ENCODE measurements at places on chromosomes 5 and 9. TPM values are rescaled to one million over a fixed set of nuclear protein-coding genes. Genes with fewer than 3 reads are reported as not detected.

Gene WDR55
- total RNA-seq: 15.6 TPM

GRCh38 chr5:55231919-55232270, 1.5 kb downstream of the CCNO start:
- ATAC-seq: no peak

Gene BHMT
- total RNA-seq: not detected

GRCh38 chr9:113927277-113927676, 51.2 kb downstream of the ZNF618 start:
- no peak for ATAC-seq

GRCh38 chr9:23123048-23123632, 676.5 kb downstream of the DMRTA1 start:
- ATAC-seq: no peak

GRCh38 chr5:14036514-14036913, 92.0 kb upstream of the DNAH5 start:
- no peak for ATAC-seq

DNA sequence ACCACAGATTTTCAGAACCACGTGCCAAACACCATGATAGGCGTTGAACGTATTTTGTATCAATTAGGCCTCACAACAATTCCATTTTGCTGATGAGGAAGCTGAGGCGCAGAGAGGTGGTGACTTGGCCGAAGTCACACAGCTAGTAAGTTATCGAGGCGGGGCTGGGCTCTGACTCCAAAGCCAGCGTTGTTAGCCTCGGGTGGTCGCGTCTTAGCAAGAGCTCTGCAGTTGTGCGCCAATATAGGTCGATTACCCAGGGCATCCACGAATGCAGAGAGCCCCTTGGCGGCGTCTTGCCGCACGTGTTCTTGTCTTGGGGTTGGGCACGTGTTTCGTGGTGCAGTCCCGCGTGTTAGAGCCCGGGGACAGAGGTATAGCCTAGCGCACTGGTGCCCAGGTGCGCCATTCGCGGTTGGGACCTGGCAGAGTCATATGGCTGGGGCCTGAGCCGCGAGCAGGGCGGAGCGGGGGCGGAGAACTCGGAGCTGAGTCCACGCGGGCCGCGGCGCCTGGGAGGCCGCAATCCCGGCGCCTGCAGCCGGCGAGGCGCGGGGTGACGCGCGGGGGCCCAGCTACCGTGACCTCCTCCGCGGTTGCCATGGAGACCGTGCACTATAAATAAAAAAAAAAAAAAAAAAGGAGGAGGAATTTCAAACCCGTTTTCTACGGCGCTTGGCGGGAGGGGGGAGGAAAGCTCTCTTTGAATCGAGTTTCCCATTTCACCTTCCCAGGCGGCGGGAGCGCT, 62.3 kb downstream of the CXXC5 start:
- ATAC-seq: peak; percentile 35
